Left ventricle myocardium superior (tissue), 1 donor: ENCODE measurements at places on chromosomes 6 and 20. TPM values are rescaled to one million over a fixed set of nuclear protein-coding genes. Genes with fewer than 3 reads are reported as not detected.

GRCh38 chr6:21305893-21306332 is 287.6 kb upstream of the SOX4 start:
- no peak for DNase-seq

GRCh38 chr20:35447082-35447789 is 8.2 kb upstream of the CEP250 start:
- DNase-seq = peak; percentile 91

Gene DEF6
- total RNA-seq = 1.8 TPM

- no peak for DNase-seq
These were observed 50.0 kb downstream of the BCAS1 start for GRCh38 chr20:54020348-54020747.

DNA sequence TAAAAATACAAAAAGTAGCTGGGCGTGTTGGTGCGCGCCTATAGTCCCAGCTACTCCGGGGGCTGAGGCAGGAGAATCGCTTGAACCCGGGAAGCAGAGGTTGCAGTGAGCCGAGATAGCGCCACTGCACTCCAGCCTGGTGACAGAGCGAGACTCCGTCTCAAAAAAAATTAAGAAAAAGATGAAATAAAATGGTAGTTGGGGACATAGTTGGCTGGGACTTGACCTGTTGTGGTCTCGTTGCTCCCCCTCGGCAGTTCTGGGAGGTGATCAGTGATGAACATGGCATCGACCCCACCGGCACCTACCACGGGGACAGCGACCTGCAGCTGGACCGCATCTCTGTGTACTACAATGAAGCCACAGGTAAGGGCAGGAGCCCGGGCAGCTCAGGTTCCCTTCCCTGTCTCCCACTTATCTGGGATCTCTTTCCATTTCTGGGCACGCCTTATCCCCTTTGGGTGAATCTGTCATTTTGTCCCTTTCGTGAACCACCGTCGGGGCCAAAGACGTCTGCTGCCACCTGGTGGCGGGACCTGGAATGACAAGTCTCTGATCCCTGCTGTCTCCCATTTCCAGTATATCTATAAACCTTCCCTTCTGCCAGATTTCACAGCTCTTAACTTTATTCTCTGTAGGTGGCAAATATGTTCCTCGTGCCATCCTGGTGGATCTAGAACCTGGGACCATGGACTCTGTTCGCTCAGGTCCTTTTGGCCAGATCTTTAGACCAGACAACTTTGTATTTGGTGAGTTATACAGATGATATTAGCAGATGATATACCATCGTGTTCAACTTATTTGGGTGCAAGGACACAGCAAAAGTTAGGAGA is 2.3 kb downstream of the TUBB start:
- DNase-seq = peak; percentile 89

- no peak for DNase-seq
These were observed 45.4 kb downstream of the MYB start for GRCh38 chr6:135226537-135226936.

Gene POPDC3
- total RNA-seq = 59.2 TPM

DNA sequence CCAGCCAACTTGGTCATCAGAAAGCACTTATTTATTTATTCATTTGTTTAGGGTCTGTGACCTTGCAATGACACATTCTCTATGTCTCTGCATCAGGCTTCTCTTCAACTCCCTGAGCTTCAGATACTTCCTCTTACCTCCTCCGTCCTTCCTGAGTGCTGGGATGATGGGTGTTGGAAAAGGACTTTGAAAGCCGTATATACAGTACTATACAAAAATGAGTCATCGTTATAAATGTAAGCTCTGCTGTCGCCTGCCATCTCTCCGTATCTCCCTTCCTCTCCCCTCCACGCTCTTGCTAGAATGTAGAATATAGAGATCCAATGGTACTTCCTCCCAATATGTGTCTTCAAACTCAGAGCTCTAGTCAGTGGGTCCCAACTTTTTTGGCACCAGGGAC is 91.9 kb upstream of the SALL4 start:
- no peak for DNase-seq

DNA sequence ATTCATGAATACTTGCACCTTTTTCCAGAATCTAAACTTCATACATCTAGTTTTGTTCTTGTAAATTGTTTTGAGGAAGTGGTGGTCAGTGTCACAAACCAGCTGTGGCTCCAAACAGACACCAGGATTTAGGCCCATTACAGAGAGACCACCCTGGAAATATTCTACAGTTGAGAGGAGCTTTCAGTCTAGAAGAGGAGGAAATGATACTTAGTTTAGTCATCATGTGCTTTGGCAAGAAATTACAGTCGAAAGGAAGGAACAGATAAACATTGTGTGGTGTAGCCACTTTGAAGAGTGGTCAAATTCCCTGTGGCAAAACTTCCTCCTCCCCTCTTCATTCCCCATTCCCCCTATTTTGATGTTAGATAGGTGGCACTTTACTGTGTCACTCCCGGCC is 15.7 kb downstream of the DCBLD1 start:
- no peak for DNase-seq

GRCh38 chr20:46160661-46161060 is 42.5 kb downstream of the CD40 start:
- no peak for DNase-seq

DNA sequence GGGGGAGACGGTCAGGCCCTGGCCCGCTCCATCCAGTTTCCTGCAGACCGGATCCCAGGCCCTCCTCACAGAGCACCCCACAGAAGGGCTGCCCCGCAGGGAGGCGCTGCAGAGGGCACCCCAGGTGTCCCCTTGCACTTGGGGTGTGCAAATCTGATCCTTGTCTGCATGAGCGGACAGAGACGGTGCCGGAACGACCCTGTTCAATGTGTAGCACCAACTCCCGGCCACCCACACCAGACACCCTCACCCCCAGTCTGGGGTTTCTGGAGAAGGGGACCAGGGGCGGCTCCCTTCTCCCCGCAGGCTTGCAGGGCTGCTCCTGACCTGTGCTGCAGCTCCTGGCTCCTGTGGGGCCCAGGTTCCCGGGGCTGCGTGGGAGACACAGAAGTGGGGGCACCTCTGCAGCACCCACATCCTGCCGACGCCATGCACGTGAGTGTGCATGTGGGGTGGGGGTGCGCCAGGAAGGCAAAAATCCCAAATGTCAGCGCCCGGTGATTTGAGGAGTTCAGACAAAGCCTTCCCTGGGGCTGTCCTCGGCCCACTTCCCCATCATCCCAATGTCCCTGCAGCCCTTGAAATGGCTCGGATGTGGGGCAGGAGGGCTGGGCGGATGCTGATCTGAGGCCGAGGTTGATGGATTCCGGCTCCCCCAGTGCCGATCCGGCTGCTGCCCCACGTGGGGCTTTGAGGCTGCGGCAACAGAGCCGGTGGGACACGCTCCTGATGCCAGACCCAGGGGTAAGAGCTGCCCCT is 85.3 kb upstream of the BHLHE23 start:
- peak; percentile 18 for DNase-seq

GRCh38 chr6:9095729-9096128 is 660.4 kb upstream of the SLC35B3 start:
- DNase-seq = no peak

Gene SSR1
- 62.5 TPM for total RNA-seq

Gene IL17F
- not detected for total RNA-seq

GRCh38 chr6:142236691-142237090 is 65.1 kb upstream of the ADGRG6 start:
- DNase-seq = no peak

GRCh38 chr6:73968221-73968757 is 272.3 kb downstream of the CD109 start:
- no peak for DNase-seq

- no peak for DNase-seq
These were observed 286.7 kb upstream of the CDYL start for GRCh38 chr6:4489538-4489937.

- no peak for DNase-seq
These were observed 89.9 kb upstream of the ASF1A start for GRCh38 chr6:118804091-118804490.

GRCh38 chr6:17423026-17423425 is 29.6 kb downstream of the CAP2 start:
- DNase-seq = no peak

DNA sequence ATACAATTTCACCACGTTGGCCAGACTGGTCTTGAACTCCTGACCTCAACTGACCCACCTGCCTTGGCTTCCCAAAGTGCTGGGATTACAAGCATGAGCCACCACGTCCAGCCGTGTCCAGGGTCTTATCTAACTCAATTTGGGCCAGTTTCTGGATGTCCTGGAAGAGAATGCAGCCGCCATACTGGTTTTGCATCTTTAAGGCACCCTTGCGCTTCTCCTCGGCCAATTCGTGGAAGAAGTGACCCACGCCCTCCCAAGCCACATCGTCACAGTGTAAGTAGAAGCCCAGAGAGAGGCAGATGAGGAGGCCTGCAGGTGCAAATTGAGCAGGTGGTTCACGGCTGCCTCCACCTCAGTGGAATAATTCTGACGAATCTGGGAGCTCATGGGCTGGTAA is 3.7 kb upstream of the ZNF335 start:
- no peak for DNase-seq

GRCh38 chr6:921400-921799 is 228.5 kb upstream of the EXOC2 start:
- no peak for DNase-seq

Gene TCP11
- not detected for total RNA-seq

Gene LY6G6F
- total RNA-seq = not detected

Gene TEAD3
- total RNA-seq = 30.4 TPM

Gene SIRPB1
- 0.82 TPM for total RNA-seq

DNA sequence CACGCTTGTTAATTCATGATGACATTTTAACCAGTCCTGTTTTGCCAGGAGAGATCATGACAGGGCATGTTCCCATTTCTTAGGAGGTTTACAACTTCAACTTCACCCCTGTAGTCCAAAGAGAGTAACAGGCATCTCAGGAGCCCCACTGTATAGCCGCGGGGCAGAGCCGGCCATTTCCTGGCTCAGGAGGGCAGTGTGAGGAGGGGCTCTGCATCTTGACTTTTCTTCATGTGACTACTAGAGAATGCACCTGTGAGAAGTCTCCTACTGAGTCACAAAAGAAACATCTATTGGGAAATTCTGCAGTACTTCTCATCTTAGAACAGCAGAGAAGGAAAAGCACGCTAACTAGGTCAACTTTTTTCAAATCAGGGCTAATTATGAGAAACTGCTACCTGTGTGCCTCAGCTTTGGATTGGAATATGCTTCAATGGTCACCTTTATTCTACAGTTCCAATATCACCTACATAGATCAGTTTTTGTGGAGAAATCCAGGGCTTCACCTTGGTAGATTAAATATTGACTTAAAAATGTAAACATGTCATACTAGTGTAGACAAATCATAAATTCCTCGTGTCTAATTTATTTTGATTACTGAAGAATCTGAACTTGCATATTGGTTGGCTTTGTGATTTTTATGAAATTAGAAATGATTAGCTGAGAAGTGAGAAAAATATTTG is 28.6 kb upstream of the SIM1 start:
- DNase-seq = no peak

Gene PDYN
- total RNA-seq = not detected

GRCh38 chr6:164011321-164011720 is 596.8 kb downstream of the QKI start:
- DNase-seq = no peak

Gene TINAG
- total RNA-seq = 0.15 TPM

DNA sequence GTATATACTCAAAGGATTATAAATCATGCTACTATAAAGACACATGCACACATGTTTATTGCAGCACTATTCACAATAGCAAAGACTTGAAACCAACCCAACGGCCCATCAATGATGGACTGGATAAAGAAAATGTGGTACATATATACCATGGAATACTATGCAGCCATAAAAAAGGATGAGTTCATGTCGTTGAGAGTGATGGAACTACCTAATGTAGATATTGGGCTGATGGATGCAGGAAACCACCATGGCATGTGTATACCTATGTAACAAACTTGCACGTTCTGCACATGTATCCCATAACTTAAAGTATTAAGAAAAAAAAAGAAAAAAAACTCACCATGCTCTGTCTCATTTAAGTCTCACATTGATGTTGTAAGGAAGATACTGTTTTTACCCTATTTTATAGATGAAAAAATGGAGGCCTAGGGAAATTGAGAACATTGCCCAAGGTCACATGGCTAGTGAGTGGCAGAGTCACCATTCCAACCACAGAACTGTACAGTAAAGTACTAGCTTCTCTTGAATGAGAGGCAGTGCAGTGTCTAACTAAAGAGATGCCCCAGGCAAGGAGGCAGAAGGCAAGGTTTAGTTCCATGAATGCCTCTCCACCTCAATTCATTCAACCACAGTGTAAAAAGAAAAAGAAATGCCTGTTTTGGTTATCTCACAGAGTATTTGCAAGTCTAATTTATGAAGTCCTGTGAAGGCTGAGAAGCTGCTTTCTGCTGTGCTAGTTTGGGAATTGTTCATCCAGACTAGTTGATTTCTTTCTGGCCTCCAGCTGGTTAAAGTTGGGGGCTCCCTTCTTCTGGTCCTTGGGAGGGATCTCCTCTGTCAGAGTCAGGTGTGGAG is 68.2 kb downstream of the FIG4 start:
- no peak for DNase-seq

GRCh38 chr6:105391705-105392104 is 11.2 kb downstream of the PREP start:
- DNase-seq = no peak

DNA sequence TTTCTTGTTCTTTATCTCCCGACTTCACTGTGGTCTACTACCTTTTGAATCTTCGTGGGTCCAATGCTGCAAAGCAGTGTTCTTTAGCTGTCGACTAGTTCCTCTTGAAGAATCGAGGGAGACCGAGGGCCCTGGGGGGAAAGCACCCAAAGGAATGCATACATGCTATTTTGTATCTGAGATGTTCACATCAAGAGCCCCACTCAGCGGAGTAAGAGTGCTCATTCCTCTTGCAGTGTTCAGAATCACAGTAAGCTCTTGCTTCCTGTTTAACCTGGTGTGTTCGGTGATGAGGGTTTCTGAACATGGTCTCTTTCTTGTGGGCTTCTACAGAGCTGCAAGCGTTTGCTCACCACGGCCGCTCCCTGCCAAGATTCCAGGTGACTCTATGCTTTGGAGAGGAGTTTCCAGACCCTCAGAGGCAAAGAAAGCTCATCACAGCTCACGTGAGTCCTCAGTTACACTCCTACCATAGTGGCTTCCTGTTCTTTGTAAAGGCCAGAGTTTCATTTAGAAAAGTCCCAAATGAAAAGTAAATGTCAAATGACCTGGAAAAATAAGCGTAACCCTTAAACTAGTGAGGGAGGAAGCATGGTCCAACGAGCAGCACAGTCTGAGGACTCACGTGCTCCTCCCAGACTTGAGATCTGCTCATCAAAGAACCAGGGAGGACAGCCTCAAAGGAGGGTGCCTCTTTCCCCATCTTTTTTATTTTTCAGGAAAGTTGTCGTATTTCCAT is 13.3 kb downstream of the IRF4 start:
- DNase-seq = no peak

Gene RGS17
- 0.05 TPM for total RNA-seq

- no peak for DNase-seq
These were observed 312.5 kb downstream of the EYA4 start for GRCh38 chr6:133553652-133554051.

- DNase-seq = no peak
These were observed 62.0 kb downstream of the EZR start for GRCh38 chr6:158756977-158757752.
